Fibroblast of skin of left quadriceps (primary cell): ENCODE measurements at places on chromosomes 16 and 17.
A peak's percentile ranks its signal among the peaks of the same experiment; 100 is the strongest.

- no peak for DNase-seq
Observed at GRCh38 chr17:49468811-49469385, 26.2 kb upstream of the NGFR start.

- no peak for DNase-seq
Observed at GRCh38 chr17:61118871-61119270, 280.8 kb upstream of the TBX2 start.

DNA sequence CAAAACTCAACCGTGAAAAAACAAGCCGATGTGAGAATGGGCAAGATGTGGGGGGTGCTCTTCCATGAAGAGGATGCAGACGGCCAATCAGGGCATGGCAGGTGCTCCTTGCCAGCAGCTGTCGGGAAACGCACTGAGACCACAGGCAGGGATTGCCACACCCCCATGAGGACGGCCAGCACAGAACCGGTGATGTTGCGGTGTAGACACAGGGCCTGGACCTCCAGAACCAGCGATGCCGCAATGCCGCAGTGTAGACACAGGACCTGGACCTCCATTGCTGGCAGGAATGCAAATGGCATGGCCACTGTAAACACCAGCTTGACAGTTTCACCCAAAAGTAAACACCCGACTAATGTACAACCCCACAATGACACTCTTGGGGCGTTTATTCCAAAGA, 164.9 kb downstream of the BANP start:
- DNase-seq = no peak

GRCh38 chr17:17179371-17179827, 26.7 kb downstream of the PLD6 start:
- no peak for DNase-seq

DNA sequence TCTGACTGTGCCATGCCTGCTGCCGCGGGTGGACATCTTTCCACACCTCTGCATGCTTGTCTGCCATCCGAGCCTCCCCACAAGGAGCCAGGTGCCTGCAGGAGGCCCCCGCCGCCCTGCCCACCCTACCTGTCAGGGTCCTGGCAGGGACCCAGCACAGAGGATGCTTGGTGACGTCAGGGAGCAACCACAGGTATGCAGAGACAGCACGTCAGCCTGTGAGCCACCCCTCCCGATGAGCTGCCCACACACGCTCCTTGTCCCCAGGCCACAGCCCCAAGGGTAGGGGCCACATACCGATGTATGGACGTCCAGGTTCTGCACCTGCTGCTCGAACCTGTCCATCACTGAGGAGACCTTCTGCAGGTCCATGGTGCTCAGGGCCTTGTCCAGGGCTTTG, 10.6 kb downstream of the CHMP1A start:
- DNase-seq = no peak

DNA sequence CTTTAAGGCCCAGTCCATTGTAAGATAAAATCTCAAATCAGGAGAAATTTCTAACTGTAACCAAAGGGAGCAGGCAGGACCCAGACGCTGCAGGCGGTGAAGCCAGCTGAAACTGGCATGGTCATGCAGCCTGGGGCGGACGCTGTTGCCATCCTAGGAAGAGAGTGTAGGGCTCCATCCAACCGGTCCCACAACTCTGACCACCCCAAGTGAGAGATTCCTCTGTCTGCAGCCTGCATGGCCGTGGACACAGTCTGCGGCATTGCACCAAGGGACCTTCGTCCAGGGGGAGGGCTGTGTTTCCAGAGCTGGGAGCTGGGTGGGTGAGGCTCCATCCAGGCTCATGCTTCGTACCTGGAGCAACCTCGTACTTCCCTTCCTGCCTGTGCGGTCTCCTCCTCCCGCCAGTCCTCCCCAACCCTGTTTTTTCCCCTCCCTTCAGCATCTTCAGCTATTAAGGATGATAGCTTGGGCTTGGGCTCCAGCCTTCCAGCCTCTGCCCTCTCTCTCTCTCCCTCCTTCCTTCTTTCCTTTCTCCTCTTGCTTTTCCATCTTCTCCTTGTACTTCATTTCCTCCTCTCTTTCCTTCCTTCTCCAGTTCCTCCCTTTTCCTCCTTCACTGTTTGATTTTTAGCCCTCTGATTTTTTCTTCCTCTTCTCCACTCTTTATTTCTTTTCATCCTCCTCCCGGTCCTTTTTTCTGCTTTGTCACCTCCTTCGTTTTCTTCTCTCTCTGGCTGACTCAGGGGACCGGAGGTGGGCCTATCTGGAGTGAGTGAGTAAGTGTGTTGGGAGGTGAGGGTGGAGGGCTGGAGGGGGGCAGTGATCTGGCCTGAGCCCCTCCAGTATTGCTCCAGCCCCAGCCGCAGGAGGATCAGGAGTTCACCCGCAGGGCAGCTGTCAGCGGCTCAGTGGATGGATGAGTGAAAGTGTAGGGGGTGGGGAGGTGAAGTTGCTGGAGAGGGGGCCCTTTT, 17.0 kb upstream of the LHX1 start:
- no peak for DNase-seq

GRCh38 chr17:54839447-54839846, 61.2 kb upstream of the TOM1L1 start:
- DNase-seq = no peak

DNA sequence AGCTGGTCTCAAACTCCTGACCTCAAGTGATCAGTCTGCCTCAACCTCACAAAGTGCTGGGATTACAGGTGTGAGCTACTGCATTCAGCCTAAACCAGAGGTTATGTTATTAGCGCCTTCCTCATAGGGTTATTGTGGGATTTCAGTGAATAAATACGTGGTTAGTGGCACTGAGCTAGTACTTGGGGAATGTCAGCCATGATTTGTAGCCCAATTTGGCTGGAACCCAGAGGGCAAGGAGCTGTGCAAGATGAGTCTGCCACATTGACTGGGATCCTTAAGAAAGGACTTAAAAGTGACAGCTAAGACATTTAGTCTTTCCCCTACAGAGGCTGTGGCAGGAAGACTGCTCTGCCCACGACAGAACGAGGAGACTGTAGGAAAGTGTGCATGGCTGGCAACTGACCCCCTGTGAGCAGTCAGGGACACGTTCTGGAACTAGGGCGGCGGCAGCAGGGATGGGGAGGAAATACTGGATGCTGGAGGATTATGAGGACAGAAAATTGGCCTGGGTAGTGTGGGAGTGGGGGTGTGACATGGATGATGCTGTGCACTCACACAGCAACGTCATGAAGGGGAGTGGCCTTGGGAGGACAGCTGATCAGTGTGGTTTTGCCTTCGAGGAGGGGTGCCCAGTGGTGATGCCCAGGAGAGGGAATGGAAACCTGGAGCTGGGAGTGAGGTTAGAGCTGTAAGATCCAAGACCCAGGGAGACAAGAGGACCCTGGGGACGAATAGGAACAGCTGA, 14.6 kb downstream of the ATP5PD start:
- DNase-seq = peak; percentile 42

DNA sequence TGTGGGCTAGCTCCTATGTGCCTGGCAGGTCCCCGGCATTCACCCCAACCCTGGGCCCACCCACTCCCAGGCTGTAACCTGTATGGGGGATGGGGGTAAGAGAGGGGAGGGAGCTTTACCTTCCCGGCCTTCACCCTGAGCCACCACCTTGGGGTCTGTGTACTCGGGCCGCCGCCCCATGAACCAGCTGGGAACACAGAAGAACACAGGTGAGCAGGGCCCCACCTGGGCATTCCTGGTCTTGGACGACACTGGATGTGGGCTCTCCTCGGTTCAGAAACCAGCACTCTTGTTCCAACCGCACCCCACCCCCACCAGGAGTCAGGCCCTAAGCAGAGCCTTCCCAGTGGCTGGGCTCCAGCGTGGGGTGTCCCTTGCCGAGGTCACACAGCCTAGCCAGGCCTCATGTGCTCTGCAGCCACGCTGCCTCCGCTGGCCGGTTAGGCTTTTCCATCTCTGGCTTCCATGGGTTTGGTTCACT, 18.8 kb downstream of the B9D1 start:
- DNase-seq = no peak

- no peak for DNase-seq
Observed at GRCh38 chr17:68343976-68344375, 52.7 kb downstream of the ARSG start.

DNA sequence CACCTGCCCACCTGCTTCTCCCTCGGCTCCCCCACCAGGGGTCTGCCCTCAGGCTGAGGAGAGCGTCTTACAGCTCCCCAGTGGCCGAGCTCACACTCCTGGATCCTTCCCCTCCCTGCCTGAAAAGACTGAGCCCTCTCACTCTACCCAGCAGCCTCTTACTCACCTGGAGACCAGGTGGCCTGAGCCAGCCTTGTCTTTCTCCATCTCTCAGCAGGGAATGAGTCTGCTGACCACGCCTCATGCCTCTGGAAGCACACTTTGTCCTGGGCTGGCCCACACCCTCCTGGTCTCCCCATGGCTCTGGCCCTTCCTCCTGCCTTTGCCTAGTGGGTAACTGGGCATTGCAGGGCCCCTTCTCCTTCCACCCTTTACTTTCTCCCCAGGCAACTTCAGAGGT, 177.2 kb downstream of the ENGASE start:
- DNase-seq = no peak

DNA sequence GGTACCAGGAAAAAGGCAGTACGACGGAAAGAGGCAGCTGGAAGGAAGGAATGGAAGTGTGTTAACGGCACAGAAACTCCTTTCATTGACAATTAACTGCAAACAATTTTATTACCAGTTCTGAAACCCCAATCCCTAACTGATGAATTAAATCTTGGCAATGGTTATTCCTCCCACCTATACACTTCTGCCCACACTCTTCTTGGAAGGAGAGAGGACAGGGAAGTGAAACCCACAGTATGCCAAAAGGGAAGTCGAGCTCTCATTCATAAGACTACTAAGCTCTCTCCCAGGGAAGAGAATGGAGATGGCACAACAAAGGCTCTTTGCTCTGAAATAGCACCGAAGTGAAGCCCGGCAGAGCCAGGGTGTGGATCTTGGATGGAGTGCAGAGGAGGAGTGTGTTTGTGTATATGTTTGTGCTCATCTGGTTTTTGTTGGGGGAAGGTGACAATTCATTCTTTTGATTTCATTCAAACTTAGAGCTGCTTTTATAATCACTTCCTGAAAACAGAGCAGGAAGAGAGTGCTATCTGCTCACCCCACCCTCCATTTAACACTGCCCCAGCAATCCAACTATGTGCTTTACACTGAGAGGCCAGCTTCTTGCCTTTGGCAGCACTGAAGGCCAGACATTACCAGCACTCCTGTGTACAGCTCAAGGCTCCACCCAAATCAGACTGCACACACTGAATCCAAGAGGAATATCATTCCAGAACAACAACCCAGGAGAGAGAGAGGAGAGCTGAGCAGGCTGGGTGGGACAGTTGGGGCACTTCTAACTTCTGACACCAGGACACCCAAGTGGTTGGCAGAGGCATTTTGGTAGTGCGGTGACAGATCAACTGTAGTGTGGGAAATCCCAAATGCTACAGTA, 68.7 kb downstream of the HIC1 start:
- no peak for DNase-seq

- no peak for DNase-seq
Observed at GRCh38 chr16:85326794-85327181, 214.5 kb upstream of the CIBAR2 start.

DNA sequence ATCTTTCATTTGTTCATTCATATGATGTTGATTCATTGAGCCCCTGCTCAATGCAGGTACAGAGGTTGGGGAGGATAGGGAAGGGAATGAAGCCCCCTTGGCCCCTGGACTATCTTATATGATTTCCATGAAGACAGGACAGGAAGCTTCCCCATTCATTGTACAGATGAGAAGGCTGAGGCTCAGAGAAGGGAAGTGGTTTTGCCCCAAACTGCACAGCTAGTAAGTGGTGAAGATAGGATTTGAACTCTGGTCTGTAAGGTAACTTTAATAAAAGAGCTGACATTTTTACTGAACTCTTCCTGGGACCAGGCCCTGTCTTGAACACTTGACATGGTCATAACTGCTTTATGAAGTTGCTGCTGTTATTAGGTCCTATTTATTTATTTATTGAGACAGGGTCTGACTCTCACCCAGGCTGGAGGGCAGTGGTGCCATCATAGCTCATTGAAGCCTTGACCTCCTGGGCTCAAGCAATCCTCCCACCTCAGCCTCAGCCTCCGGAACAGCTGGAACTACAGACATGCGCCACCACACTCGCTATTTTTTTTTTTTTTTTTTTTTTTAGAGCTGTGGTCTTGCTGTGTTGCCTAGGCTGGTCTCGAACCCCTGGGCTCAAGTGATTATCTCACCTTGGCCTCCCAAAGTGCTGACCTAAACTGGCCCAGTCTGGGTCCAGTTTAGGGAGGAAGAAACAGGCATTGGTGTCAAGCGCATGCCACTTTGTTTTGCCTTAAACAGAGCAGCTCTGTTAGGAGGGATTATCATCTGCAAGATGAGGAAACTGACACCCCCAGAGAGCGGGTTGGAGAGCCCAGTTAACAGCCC, 5.0 kb downstream of the CTF1 start:
- no peak for DNase-seq

DNA sequence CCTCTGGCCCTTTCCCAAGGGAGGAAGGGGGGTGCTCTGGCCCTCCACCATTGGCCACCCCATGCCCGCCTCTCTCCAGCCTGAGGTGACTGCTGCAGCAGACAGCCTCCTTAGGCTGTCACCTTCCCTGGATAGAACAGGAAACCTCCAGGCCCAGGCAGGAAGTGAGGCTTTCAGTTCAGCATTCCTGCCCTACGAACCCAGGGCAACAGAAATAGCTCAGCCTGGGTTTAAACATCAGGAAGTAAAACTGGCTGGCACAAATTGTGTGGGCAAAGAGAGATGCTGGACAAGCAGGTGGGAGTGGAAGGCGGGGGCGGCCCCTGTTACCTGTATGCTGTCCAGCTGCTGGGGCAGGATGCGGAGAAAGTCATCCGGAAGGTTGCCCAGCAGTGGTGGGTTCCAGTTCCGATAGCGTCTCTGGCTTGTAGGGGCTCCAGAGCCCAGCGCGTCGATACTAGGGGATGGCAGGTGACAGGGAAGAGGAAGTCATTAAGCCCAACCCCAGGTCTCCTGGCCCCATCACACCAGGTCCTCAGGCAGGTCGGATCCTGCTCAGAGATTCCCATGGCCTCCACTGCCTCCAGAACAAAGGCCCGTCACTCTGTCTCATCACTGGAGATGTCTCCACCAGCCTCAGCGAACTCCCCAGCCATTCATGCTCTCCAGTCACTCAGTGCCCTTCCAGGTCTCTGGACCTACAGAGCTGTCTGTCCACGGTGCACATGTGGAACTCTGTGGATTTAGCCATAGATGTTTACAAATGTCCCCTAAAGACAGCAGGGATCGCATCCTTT, 23.6 kb upstream of the MRPS23 start:
- DNase-seq = no peak

- peak; percentile 62 for DNase-seq
Observed at GRCh38 chr16:80273635-80274538, 266.9 kb upstream of the DYNLRB2 start.

GRCh38 chr17:55648086-55648485, 74.6 kb downstream of the TMEM100 start:
- no peak for DNase-seq

GRCh38 chr17:18043491-18043890, 4.3 kb downstream of the GID4 start:
- no peak for DNase-seq

GRCh38 chr17:70168044-70168976, 1.0 kb upstream of the KCNJ2 start:
- DNase-seq = no peak

- DNase-seq = no peak
Observed at GRCh38 chr16:57526498-57526897, 9.9 kb downstream of the CCDC102A start.
